ENCODE measurements at places on chromosomes 4 and X. TPM values are rescaled to one million over a fixed set of nuclear protein-coding genes. Genes with fewer than 3 reads are reported as not detected.
A peak's percentile ranks its signal among the peaks of the same experiment; 100 is the strongest.

The MID2 gene
- total RNA-seq, result 6.4 TPM

The RWDD4 gene
- 15.6 TPM for total RNA-seq

GRCh38 chr4:183261953-183262775 lies 57.9 kb downstream of the CLDN22 start:
- peak; percentile 85 for DNase-seq

GRCh38 chrX:25968920-25969319 lies 169.2 kb upstream of the MAGEB18 start:
- peak; percentile 67 for DNase-seq

GRCh38 chrX:23381099-23382087 lies 46.7 kb downstream of the PTCHD1 start:
- DNase-seq, result no peak

DNA sequence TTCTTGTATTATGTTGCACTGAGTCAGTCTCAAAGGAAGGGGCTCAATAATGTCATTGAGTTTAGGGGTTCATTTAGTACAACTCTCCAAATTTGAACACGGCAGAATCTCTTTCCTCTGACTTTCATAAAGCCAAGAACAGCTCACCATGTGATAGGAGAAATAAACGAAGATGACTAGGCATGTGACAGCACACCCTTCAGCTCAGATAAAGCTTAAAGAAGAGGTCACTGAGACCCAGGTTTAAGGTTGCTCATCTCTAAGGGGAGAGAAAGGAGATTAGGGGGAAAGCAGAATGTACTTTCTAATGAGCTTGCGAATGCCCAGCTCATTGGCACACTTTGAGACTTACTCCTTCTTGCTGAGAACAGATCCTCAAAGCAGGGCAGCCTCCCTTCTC lies 89.0 kb downstream of the PLAC1 start:
- DNase-seq, result no peak

The ZNF157 gene
- total RNA-seq, result 1.7 TPM

The IGSF1 gene
- 23.6 TPM for total RNA-seq

DNA sequence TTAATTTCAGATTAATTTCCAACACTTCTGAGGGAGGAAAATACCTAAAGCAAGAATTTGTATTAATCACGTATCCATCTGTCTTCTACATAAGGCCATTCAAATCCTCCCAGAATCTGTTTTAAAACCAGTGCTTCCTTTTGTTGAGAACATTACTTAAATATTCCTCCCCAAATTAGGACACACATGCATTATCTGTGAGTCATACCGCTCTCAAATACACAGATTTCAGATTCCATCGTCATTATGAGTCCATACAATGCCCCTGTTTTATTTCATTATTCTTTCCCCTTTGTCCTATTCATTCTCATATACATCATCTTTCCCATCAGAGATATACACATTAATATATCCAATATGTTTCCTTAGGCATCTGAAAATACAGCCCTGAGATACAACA lies 57.3 kb upstream of the PRSS12 start:
- no peak for DNase-seq

- no peak for DNase-seq
Observed at GRCh38 chr4:152536545-152537182, 772 bp upstream of the FBXW7 start.

The CABS1 gene
- not detected for total RNA-seq

- no peak for DNase-seq
Observed at GRCh38 chr4:80188801-80189458, 8.4 kb upstream of the PRDM8 start.

DNA sequence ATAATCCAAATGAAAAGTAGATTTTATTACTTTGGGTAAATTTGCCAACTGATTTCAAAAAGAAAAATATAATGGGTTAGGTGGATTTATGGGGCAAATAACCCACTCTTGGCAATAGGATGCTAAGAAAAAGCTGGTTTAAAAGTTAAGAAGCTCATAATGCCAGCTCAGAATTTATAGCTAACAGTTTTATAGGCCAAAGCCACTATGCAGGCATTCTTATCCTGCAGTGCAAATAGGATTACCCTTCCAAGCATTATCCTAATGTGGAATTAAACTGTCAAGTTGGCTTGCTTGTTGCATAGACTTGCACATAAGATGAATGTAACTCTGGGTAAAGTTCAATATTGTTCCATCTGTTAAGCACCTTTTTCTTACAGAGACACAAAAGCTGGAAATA lies 703.0 kb downstream of the PCDH18 start:
- no peak for DNase-seq

- no peak for DNase-seq
Observed at GRCh38 chr4:123018396-123018775, 96.0 kb upstream of the NUDT6 start.

The ATP8A1 gene
- total RNA-seq, result 15.1 TPM

- no peak for DNase-seq
Observed at GRCh38 chr4:125517831-125518230, 203.1 kb downstream of the FAT4 start.

The FAM47A gene
- not detected for total RNA-seq

GRCh38 chr4:126532527-126532926 lies 1100.2 kb upstream of the INTU start:
- DNase-seq, result no peak

GRCh38 chr4:101711590-101712260 lies 78.8 kb upstream of the BANK1 start:
- DNase-seq, result no peak

DNA sequence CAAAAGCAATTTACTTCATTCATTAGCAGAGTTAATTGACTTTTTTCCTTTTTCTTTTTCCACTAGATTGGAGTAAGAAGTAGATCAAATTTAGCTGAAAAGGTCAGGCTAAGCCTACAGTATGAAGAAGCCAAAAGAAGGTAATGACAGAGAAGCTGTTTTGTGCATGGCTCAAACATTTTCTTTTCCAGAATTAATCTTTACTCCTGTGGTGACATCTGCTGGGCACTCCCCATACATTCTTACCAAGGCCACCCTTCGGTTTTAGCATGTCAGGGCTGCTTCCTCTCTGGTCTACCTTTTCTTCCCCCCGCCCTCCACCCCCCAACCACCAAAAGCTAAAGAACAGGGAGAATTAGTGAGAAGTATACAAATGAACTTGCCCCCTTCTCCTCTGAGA lies 70.2 kb downstream of the CLDN22 start:
- no peak for DNase-seq

The XK gene
- 1.4 TPM for total RNA-seq

The GAGE12J gene
- total RNA-seq, result not detected

DNA sequence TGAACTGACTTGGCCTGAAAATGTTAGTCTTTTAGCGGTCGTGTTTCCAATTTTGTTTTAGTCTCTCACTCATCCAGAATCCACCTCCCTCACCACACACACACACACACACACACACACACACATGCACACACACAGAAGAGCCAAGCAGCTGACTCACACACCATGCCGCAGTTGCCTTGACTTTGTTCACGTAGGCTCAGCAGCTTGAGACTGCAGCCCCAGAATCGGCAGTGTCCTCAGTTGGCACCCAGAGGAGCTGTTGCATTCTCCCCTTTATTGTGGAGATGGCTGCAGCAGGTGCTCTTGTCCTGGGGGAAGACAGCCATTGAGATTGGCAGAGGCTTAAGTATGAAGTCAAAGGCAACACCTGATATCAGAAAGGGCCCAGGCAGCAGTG lies 20.9 kb upstream of the XPNPEP2 start:
- no peak for DNase-seq

The NLRP2B gene
- total RNA-seq, result not detected

The ABCG2 gene
- 2.1 TPM for total RNA-seq

The DMRTC1 gene
- total RNA-seq, result 0.14 TPM

The VEGFD gene
- total RNA-seq, result not detected

GRCh38 chr4:67702166-67702565 lies 1.2 kb upstream of the UBA6 start:
- no peak for DNase-seq

GRCh38 chr4:8079916-8080753 lies 78.5 kb downstream of the ABLIM2 start:
- DNase-seq, result no peak

- no peak for DNase-seq
Observed at GRCh38 chr4:143355540-143356217, 19.0 kb downstream of the GAB1 start.

DNA sequence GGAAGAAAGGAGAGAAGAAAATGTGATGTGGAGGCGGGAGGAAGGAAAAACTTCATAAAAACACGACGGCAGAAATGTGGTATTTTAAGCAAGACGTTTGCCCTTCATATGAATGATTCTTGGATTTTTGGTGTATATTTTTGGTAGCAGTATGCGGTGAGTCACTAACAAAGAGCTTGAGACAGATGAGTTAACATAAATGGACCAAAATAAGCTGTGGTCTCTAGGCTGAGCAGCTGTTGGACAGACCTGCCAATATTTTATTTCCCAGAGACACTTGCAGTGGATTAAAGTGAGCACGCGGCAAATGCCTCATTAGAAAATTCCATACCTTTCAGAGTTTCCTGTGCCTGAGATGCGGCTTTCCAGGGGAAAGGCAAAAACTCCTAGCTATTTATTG lies 43.1 kb upstream of the RPS6KA3 start:
- DNase-seq, result no peak

GRCh38 chr4:97367878-97368277 lies 775.4 kb downstream of the STPG2 start:
- DNase-seq, result no peak

The VEGFC gene
- 0.61 TPM for total RNA-seq

GRCh38 chr4:28675582-28675981 lies 1814.9 kb downstream of the STIM2 start:
- no peak for DNase-seq

The MAGEA11 gene
- not detected for total RNA-seq

DNA sequence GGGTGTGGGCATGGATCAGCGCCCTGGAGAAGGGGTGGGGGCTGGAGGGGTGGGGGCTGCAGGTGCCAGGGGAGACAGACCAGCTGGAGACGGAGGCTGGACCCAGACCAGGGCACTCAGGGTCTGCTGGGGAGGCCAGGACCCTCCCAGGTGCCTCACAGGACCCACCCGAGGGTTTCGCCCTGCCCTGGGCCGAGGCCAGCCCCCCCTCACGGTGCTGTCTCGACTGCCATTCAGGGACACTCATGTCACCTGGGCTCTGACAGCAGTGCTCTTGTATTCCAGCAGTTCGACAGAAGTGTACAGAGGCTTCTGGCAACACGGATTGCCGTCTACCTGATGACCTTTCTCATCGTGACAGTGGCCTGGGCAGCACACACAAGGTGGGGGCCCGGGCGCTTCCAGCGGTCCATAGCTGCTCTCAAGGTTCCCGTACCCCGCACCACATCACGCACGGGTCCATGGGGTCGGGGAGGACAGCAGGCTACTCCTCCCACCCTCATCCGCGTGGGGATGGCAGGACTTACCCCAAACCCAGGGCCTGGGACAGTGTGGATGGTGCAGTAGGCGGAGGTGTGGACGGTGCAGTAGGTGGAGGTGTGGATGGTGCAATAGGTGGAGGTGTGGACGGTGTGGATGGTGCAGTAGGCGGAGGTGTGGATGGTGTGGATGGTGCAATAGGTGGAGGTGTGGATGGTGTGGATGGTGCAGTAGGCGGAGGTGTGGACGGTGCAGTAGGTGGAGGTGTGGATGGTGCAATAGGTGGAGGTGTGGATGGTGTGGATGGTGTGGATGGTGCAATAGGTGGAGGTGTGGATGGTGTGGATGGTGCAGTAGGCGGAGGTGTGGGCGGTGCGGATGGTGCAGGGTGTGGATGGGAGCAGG lies 18.1 kb downstream of the TMEM175 start:
- no peak for DNase-seq

GRCh38 chr4:38107818-38108217 lies 147.6 kb downstream of the PTTG2 start:
- DNase-seq, result no peak

The KLB gene
- total RNA-seq, result 0.14 TPM

DNA sequence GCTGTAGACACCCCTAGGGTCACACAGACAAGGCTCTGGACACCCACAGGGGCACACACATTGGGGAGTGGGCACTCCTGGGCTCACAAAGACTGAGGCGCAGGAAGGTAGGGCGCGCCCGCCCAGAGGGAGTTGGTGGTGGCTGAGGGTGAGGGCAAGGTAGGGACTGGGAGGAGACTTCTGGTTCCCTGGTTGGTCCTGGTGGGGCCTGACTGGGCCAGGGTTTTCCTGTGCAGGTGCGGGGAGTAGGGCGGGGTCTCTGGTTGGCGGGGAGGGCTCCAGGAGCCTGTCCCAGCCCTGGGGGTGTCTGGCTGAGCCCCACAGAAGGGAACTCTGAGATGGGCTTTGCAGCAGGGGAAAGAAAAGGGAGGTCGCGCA lies 6.7 kb upstream of the WAS start:
- peak; percentile 19 for DNase-seq

The NXF2 gene
- not detected for total RNA-seq

The TLR1 gene
- 0.34 TPM for total RNA-seq

DNA sequence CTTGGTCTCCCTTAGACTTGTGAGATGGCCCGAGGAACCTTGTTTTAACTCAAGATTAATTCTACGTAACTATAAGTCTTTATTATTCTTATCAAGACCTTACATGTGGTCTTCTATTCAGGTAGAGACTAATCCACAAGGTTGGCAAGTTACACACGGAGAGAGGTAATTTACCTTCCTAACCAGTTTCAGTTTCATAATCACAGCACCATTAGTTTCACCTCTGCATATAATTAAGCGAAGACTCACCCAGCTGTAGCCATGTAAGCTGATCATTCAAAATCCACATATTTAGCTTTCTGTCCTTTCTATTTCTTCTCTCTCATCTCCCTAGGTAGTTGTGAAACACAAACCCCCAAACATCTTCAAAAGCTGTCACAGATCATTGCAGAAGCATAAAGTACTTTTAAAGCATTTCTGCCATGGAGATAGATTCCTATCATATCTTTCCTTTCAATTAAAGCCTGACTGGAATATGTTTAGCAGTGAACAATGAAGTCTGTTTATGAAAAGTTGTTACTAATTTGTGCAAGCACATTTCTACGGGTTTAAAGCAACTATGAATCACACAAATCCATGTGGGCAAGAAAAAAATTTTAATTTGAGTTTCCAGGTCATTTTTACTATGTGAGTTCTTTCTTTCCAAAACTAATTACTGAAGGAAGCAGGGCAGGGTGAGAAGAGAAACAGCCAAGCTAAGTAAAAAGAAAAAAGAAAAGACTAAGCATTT lies 78.5 kb downstream of the BTC start:
- no peak for DNase-seq

DNA sequence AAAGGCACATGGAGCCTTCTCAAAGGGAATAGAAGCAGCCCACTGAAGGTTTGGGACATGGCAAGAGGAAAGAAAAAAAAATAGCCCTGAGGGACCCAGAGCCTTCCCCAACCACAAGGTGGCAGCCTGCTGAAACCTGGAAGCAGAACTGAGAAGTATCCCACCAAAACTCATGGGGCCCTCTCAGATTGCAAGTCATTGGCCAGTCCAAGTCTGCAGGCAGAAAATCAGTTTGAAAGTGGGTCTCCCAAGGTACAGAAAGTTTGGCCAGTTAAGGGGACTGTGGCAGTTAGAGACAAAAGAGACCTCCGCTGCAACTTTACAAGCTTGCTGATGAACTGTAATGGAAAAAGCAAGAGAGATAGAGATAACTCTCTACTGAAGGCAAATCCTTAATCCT lies 155.8 kb downstream of the ANTXR2 start:
- DNase-seq, result peak; percentile 73

GRCh38 chr4:57070461-57070860 lies 39.7 kb downstream of the IGFBP7 start:
- no peak for DNase-seq

The BMPR1B gene
- total RNA-seq, result 0.77 TPM

Measured in WTC11 (cell line).